ENCODE measurements at places on chromosomes 5 and 9.

DNA sequence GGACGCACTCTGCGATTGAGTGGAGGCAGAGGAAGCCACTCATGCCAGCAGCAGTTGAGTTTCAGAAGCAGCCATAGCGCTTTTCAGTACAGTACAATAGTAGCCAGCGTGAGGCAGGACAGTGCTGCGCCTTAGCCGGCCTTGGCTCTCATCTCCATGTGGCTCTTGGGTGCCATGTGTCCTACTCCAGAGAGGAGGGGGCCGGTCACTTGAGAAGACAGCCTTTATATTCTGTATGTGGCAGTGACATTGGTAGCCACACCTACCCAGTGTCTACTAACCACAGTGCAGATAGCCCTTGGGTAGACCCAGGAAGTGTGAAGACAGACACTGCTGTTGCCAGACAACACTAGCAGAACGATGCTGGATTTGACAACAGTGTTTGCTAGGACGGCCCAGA lies 42.3 kb downstream of the FAM78A start:
- DNase-seq = no peak

DNA sequence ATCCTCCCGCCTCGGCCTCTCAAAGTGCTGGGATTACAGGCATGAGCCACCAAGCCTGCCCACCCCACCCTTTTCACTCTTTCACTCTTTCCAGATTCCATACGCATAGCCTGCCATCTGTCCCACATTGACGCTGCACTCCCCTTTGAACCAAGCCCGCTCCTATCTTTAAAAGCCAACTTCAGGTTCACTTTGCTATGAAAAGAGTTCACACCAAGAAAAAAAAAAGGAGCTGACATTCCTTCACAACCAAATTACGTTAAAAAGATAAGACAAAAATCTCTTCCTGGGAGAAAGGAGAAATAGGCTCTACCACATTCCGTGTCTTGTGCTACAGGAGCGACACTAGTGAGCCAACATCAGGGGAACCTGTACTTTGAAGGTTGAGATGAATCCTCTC lies 41.5 kb downstream of the DMRT1 start:
- no peak for DNase-seq

DNA sequence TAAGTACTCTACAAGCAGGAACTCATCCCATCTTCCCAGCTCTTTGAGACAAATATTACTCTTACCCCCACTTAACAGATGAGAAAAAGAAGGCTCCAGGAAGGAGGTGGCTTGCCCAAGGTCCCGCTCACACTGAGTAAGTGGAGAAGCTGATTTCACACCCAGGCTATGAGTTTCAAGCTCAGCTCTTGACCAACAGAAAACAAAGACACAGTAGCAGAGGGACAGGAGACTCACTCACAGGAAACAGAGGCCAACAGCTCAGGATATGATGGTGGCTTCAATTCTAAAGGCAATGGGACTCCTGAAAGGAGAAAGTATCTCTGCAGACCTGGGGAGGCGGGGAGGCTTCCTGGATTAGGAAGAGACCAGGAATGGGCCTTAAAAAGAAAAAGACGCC lies 6.7 kb upstream of the TCF7 start:
- DNase-seq = no peak

DNA sequence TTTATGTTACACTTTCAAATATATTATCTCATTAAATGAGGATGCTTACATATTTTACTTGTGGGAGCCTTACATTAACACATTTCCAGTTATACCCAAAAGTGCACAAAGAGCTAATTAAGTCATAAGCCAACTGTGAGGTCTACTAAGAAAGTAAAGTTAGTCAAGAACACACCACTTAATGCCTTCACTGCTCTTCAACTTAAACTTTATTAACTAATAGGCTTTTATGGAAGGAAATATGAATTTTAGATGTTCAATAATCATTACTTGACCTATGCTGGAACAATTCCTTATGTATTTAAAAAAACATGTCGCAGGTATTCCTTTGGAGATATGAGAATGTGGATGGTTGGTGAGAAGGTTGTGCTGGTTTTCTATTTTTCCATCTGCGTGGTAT lies 3.4 kb downstream of the ST8SIA4 start:
- no peak for DNase-seq

DNA sequence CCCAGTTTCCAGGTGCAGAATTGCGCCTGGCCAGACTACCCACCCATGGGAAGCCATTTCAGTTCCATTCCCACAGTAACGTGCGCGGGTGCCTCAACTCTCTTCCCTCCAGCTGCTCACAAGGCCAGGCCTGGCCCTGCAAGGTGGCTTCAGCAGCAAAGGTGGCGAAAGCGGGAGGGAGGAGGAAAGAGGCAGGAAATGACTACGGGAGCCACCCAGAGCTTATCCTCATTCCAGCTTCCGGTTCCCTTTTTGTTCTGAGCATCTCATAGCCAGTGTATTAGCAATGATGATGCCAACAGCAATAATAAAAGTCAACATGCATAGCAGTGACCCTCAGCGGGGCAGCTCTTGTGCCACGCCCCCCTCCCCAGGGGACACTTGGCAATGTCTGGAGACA lies 101.5 kb upstream of the BOD1 start:
- DNase-seq = no peak

GRCh38 chr5:36682499-36682898 lies 76.1 kb downstream of the SLC1A3 start:
- no peak for DNase-seq

DNA sequence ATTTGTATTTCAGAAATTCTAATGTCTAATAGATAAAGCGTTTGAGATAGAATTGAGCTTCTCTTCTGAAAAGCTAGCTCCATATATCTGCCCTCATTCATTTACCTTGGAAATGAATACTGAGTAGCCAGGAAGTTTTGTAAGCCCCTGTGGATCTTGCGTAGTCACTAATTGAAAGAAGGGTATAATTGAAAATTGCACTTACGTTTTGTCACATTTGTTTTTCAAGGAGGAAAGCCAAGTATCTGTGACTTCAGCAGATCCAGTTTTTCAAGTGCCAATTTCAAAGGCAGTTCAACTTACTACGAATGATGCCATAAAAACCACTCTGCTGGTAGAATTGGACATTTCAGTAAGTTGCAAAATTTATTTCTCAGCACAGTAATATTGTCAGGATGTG lies 14.0 kb downstream of the MTRR start:
- DNase-seq = no peak

- DNase-seq = no peak
Observed at GRCh38 chr5:146662229-146662628, 146.2 kb upstream of the GPR151 start.

DNA sequence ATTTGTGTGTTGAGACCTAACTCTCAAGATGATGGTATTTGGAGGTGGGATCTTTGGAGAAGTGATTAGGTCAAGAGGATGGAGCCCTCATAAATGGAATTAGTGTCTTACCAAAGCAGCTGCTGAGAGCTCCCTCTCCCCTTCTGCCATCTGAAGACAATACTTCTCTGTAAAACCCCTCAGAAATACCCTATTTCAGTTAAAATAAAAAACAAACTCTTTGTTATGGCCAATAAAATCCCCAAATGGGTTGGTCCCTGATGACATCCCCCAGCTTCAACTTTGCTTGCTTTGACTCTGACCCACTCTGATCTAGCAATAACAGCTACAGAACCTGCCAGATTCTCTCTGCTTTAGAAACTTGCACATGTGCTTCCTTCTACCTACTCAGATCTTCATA lies 100.9 kb downstream of the SNCAIP start:
- no peak for DNase-seq

DNA sequence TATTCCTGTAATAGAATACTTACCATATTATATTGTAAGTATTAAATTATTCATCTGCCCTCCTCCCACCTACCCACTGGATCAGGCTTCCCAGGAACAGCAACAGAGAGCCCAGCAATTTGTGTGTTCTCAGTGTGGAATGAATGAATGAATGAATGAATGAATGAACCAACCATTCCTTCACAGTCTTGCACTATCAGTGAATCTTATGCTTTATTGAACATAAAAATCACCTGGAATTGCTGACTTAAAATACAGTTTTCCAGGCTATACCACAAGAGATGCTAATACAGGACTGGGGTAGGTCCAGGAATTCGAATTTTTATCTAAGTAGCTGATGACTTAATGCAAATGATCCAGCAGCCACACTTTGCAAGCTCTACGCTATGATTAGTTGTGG lies 51.6 kb downstream of the DOCK8 start:
- no peak for DNase-seq

DNA sequence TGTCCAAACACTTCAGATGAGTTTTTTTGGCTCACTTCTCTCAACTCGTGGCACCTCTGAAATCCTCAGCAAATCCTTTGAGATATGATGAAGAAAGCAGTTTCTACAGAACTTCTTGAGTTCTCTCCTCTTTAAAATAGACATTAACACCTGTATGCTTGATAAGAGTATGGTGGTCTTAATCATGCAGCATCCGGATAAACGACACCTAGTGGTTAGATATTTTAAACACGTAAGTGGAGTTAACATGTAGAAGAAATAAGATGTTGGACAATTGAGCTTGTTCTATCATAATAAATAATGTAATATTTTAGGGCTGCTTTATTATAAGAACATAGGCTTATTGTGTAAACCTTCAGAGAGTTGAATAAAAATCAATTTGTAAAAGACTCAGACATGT lies 324.8 kb downstream of the CYLC2 start:
- DNase-seq = no peak

DNA sequence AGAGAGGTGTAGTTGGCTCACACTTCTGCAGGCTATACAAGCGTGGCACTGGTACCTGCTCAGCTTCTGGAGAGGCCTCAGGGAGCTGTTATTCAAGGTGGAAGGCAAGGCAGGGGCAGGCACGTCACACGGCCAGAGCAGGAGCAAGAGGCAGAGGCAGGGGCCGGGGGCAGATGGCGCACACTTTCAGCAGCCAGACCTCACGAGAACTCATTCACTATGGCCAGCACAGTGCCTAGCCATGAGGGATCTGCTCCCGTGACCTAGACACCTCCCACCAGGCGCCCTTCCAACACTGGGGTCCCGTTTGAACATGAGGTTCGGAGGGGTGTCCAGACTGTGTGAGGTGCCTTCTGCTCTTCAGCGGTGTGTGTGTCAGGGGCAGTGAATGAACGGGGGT lies 71.0 kb upstream of the FCN1 start:
- DNase-seq = no peak

- no peak for DNase-seq
Observed at GRCh38 chr5:85108471-85108870, 723.8 kb upstream of the EDIL3 start.

DNA sequence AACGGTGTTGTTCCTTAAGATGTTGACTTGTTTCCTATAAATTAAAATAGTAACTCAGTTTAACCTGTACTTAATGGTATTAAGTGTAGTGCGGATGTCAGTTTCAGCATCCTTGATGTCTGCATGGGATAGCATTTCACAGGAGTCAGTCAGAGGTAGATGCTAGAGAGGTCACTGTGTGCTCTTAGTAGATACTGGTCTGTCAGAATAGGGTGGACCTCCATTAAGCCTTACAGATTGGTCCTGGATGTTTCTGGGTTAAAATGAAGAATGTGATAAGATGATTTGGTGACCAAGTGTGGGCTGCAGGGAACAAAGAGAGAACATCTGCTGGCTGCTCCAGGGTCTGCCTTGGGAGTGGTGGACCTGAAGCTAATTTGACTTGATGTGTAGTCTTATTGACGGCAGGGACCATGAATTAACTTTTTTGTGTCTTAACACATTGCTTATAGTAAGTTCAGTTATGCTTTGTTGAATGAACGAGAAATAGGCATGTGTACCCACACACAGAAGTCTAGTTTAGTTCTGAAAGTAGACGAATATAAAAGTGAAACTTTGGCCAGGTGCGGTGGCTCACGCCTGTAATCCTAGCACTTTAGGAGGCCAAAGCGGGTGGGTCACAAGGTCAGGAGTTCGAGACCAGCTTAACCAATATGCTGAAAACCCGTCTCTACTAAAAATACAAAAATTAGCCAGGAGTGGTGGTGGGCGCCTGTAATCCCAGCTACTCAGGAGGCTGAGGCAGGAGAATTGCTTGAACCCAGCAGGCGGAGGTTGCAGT lies 12.5 kb downstream of the RAB24 start:
- no peak for DNase-seq

DNA sequence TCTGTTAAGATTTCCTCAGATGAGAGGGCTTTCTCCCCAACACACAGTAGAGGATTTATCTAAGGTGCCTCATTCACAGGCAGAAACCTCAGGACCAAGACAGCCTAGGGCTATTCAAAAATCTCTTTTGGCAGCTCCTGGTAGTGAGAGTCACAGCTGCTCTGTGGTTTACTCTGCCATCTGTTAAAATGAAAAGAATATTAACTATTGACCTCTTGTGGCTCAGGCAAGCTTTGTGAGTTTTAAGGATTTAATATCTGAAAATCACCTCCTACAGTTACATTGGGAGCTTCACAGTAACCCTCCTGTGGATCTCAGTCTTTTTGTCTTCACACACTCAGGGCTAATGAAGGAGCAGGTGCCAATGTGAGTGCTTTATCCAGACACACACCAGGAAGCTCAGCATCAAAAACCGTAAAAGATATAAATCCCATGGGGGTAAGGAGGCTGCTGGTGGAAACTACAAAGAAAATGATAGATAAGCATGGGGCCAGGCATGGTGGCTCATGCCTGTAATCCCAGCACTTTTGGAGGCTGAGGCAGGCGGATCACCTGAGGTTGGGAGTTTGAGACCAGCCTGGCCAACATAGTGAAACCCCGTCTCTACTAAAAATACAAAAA lies 29.7 kb downstream of the PPP1R2B start:
- no peak for DNase-seq

- DNase-seq = no peak
Observed at GRCh38 chr9:82299870-82300269, 311.3 kb downstream of the SPATA31D1 start.

GRCh38 chr9:14366076-14366475 lies 52.1 kb upstream of the NFIB start:
- peak; percentile 54 for DNase-seq

DNA sequence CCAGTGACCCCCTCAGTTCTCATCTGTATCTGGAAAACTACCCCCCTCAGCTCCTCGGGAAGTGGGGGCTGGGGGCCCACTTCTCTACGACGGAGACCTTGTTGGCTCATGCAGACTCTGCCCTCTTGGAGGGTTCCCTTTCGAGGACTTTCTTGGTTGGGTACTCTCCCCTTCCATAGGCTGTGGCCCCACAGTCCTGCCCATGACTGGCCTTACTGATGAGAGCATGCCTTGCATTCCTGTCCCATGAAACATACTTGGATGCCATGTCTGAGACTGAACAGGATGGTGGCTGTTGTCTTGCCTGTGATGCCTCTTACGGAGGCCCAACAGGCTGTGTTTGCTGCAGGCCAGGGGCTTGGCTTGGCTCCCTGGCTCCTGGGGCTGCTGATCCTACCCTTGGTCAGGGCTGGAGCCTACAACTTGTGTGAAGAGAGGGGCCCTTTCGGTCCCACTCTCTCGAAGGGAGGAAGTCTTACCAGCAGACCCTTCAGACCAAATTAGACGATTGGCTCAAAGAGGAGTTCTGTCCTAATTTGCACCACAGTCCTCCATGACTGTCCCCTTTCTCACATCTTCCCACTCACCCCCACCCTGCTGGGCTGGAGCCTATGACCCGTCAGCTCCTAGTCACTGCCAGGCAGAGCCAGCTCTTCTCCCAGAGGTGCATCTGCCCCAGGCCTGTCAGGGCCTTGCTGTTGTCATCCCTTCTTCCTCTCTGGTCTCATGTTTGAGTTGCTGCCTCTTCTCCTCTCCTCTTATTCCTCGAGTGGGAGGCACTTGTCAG lies 109.9 kb downstream of the CACNA1B start:
- no peak for DNase-seq

GRCh38 chr9:109817846-109818472 lies 38.0 kb downstream of the PALM2AKAP2 start:
- peak; percentile 96 for DNase-seq
